ENCODE measurements at places on chromosomes 7 and 10.
A peak's percentile ranks its signal among the peaks of the same experiment; 100 is the strongest.

- no peak for DNase-seq
Observed at GRCh38 chr7:1993776-1994740, 238.7 kb downstream of the MAD1L1 start.

DNA sequence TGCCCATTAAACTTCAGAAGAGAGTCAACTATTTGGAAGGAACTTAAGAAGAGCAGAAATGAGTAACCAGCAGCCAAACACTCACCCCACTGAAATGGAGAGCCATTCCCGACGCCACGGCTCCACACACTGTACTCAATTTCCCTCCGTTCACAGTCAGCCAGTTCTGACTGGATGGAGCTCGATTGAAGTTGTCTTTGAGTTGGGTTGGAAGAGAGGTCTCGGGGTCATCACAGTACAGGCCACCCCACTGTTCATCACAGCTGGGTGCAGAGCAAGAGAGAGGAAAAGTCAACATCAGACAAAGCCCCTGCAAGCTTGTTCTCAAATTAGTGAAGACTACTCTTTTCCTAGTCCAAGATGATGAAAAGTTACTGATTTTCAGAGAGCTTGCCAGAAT, 75.9 kb upstream of the SLC26A5 start:
- no peak for DNase-seq

- no peak for DNase-seq
Observed at GRCh38 chr7:52317921-52318320, 717.5 kb upstream of the POM121L12 start.

DNA sequence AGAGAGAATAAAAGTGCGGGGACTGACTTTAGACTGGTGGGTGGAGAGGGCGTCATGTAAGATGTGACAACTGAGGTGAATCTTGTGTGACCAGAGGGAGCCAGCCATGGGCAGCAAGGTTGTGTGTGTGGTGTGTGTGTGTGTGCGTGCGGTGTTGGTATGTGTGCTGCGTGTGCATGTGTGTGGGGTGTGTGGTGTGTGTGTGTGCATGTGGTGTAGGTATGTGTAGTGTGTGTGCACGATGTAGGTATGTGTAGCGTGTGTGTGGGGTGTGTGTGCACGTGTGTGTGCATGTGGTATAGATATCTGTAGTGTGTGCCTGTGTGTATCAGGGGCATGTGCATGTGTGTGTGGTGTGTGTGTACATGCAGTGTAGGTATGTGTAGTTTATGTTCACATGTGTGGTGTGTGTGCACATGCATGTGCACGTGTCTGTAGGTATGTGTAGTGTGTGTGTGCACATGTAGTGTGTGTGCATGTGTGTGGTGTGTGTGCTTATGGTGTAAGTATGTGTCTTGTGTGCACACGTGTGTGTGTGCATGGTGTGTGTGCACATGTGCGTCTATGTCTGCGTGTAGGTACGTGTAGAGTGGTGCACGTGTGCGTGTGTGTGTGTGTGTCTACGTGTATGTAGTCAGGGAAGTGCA, 312.3 kb upstream of the MKI67 start:
- no peak for DNase-seq

DNA sequence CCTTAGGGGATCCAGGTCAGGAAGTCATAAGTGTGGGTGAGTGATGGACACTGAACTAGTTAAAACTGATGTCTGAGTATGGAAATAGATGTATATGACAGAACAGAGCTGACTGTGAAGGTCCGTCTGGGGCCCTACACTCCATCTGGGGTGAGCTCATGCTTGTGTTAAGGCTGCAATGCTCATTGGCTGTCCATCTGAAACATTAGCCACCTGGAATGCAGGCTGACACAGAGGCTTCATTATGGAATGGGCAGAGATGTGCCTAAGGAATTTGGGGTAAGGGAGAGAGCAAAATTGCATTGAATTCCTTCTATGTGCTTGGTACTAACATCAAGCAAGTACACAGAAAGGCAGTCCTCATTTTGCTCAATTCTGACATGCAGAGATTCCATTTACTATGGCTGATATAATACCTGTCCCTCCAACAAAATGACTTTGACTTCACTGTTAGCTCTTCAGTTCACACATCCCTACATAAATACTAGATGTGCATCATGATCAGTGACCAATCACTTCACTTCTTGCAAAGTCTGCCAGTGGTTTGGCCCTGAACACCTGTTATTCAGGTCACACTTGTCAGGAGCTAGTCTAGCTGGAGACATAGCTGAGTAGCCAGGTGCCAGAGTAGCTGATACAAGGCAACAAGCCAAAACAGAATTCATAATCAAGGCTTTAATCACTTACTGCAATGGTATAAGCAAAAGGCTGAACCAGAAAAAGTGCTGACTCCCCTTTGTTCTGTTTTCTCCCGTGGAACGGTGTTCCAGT, 128.9 kb upstream of the VWC2 start:
- DNase-seq, result no peak

DNA sequence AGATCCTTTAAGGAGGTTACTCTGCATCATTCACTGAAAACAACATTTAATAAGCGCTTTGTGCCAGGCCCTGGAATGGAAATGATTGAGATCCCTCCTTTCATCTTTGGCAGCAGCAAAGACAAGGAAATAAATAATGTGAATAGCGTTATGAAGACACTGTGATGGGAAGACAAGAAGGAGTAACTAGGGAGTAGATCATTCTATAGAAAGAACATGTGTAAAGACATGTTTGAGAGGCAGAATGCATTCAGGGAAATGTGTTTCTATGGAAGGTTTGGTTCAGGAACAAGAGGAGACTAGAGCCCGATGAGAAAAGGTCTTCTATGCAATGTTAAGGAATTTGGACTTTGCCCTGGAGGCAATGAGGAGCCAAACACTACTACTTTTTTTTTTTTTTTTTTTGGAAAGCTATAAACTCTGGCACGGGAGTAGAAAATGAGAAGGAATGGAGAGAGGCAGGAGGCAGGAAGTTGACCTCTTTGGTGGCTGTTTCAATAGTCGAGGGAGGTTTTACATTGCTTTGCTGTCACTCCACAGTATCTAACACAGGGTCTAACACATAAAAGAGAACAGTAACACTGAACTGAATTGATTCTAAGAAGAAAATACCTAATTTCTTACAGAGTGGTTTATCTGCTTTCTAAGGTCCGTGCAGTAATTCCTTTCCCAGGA, 44.9 kb downstream of the SMURF1 start:
- DNase-seq, result peak; percentile 62

DNA sequence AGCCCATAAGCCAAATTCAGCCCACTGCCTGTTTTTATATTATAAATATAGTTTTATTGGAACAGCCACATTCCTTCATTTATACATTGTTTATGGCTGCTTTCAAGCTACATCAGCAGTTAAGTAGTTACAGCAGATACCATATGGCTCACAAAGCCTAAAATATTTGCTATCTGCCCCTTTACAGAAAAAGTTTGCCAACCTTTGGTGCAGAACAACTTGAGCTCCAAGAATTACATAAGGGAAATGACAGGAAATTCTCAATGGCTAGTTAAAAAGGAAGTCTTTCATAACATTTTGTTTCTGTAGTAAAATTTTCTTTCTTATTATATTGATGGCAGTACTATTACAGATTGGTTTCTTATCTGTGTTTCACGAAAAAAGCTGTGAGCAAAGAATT, 59.3 kb downstream of the COL28A1 start:
- no peak for DNase-seq

- no peak for DNase-seq
Observed at GRCh38 chr10:52780391-52781155, 8.0 kb upstream of the MBL2 start.

GRCh38 chr10:110802551-110803238, 69.0 kb upstream of the PDCD4 start:
- peak; percentile 74 for DNase-seq

GRCh38 chr10:7572391-7572790, 94.4 kb downstream of the ITIH5 start:
- peak; percentile 63 for DNase-seq

DNA sequence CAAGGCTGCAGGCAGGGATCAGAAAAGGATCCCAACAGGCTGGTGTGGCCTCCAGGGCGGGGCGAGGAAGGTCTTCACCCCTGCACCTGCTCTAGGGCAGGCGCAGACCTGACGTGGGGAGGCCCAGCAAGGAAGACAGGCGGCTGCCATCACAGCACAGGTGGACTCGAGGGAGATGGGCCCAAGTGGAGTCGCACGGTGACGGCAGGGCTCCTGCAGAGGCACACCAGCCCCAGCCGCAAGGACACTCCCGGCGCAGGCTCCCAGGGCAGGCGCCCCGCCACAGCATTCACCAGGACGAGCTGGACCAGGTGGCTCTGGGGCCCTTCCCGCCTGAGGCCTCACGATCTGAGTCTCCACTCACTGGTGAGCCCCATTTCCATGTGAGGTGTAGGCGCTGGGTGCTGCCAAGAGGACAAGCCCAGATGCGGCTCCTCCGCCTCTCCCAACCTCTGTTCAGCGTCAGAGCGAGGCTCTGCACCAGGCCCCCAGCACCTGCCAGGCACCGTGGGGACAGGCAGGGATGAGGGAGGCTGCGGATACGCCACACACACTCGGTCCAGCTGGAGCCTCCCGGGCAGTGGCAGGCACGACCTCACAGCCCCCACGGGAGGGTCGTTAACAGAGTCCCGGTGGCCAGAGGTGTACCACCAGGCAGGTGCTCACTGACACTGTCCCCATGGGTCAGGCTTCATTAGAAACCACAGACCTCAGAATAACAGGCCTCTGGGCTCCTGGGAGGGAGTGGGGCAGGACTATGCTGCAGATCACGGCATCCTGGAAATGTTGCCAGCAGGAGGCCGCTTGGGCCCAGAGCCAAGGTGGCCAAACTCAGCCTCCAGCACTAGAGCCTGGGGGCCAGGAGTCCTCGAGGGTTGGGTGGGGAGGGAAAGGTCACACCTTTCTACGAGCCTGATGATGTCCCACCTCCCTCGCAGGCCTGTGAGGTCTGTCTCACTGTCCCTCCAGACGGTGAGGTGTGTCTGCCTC, 111.6 kb downstream of the MAD1L1 start:
- DNase-seq, result no peak

- peak; percentile 96 for DNase-seq
Observed at GRCh38 chr10:86399879-86400704, 33.5 kb upstream of the GRID1 start.

- peak; percentile 78 for DNase-seq
Observed at GRCh38 chr10:28668363-28669226, 8.7 kb upstream of the BAMBI start.

DNA sequence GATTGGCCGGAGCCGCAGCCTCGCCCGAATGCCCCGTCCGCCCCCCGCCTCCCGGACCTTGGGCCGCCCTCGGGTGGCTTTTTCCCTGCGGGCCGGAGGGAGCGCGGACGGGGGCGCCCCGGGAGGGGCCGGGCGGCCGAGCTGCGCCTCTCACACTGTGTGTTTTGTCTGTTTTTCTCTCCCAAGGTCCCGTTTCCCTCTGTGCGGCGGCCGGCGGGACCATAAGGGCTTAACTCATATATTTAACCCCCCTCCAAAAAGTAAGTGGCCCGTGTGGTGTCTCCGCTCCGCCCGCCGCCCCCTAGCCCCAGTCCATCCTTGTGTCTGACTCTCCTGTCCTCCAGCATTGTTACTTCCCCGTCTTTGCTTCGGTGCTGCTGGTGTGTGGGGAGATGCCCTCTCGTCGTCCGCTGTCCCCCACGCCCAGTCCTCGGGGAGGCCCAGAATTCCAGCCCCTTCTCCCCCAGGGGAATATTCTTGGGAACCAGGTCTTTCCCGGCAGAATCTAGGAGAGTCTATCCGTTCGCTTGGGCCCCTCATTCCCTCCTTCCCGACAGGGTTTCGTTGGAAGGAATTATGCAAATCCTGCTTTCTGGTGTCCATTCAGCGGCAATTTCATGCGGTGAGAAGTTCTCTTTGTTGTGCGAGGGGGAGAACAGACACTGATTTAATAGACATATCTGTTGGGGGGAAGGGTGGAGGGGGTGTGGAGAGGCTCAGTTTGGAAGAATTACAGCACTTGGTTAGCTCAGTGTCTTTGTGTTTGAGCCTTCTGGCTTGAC, 1.3 kb downstream of the LCOR start:
- peak; percentile 33 for DNase-seq

DNA sequence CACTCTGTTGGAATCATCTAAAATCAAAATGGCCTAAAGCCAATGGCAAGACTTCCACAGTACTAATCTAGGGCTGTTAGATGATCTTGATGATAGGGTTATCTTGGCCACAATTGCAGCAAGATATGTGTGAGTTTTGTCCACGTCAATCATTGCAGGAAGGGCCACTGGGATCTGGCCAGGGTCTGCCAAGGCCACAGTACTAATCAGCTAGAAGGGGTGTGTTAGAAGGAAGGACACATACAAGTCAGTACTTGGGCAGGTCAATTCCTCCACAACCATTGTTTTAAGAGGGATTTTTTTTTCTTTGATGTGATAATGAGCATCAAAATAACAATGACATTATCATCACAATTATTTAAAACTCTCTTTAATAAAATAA, 1.6 kb downstream of the LMOD2 start:
- DNase-seq, result no peak

DNA sequence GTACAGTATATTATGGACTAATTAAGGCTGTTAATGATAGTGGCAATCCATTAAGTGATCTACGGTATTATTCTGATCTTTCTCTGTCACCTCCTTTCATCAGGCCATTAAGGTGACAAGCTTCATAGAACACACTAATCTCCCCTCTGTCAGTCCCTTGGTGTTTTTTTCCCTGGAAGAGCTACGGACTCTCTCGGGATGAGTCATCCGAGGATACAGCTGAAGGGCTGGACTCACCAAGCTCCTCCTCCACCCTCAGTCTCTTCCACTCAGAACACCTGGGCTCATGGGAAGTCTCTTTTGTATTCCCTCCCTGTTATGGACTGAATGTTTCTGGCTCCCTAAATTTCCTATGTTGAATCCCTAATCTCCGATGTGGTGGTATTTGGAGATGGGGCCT, 69.8 kb upstream of the PLXNA4 start:
- no peak for DNase-seq

- DNase-seq, result no peak
Observed at GRCh38 chr10:129391464-129391863, 75.6 kb upstream of the MGMT start.

- DNase-seq, result no peak
Observed at GRCh38 chr10:6338361-6338760, 135.6 kb downstream of the PFKFB3 start.

- DNase-seq, result no peak
Observed at GRCh38 chr10:18117276-18117675, 22.9 kb upstream of the CACNB2 start.

GRCh38 chr10:15352836-15353235, 18.3 kb downstream of the FAM171A1 start:
- no peak for DNase-seq

DNA sequence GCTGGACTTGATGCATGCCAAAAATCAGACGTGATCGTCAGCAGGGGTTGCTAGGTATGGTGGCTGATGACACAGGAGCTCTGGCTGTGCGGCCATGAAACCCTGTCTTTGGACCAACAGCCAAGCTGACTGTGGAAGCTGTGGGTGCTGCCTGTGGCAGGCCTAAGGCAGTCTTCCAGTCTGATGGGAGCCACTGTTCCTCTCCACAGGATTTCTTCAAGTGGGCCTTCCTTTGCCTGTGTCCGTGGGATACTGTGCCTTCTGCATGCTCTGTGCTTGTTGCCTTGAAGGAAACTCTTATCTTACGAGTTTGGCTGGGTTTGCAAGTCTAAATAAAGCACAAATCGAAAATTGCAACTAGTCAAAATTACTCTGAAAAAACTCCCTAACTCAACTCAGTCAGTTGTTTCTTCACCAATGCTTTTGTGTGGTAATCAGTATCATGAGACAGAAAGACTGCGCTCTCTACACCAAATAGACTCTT, 101.9 kb upstream of the PDLIM1 start:
- DNase-seq, result no peak
